Activated CD4-positive, alpha-beta T cell treated with anti-CD3 and anti-CD28 coated beads for 4 hours (primary cell): ENCODE measurements at places on chromosomes 2 and 18.

DNA sequence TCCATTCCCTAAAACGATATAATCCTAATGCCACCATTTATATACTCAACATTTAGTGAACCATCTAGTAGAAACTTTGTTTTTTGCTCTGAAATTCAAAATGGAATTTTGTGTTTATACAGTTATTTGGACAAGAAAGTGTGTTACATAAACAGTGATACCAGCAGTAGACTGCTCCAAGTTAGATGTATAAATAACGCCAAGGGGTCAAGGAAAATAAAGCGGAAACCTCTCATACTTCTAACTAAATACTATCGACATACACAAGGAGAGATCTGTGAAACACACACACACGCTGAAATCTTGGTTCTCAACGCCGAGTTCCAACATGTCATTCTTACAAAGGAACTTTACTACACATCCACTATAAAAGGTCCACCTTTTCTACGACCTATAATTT lies 1.2 kb downstream of the TXNL1 start:
- no peak for DNase-seq

DNA sequence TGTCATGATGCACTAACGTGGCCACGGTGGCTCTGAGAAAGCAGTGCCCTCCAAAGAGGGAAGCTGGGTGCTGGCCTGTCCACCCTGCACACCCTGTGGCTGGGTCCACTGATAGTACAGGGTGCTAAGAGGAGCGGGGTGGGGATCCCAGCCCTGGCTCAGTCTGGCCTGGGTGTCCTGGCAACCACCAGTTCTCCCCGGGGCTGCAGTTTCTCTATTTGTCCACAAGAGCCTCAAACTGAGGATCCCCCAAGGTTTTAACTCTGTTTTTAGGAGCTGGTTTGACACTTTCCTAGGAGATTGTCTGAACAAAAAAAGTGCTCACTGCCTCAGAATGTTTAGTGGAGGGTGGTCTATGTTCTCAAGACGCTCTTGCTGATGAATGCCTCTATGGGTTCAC lies 29.0 kb downstream of the EDAR start:
- DNase-seq = no peak

DNA sequence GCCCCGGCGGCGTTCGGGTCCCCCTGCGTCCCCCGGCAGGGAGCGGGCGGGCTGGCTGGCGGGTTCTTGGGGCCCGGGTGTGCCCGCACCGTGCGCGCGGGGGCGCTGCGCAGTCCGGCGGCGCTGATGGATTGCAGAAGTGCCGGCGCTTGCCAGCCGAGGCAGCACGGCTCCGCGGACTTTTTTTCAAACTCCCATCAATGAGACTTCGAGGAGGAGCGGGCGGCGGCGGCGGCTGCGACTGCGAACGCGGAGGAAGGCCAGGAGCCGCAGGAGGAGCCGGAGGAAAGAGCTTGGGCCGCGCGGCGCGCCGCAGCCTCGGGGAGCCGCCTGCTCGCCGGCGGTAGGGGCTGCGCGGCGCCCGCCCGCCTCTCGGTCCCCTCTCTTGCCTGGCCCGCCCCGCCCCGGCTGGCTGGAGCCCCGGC lies at the start of gene GLI2:
Gene GLI2, plus strand, starts transcription at position 123 of the 425 bp plus-strand sequence. CDS start 61,453 bp downstream, outside the sequence.
- no peak for DNase-seq

DNA sequence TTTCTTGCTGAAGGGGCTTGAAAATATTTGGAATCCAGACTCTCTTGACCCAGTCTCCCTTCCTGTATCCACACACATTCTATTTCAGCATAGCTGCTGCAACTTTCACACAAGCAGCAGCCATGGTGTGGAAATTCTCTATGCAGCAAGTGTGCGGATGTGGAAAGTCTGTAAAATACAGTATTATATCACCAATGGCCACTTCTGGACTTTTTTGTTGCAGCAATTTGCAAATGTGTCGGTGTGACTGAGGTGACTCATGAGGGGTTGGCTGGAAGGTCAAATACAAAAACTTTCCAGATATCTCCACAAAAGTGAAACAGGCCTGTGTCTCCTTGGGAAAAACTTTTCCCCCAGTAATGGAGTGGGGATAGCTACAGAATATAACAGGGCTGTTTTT lies 299.3 kb upstream of the GYPC start:
- no peak for DNase-seq

DNA sequence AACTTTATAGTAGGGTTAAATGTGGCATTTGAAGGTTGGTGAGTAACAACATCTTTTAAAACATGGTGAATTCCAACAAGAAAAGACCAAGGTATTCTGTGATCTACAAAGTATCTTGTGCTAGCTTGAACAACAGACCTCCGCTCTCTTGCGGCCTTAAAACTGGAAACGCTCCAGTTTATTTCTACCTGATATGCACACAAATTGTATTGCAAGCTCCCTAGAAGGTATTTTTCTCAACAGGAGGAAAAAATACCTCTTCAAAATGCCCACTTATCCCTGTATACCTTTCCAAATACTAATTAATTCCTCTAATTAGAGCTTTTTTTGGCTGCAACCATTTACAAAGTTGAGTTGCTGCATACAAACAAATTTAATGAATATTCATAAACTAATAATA lies 69.5 kb downstream of the KCNH7 start:
- no peak for DNase-seq
